ENCODE measurements at places on chromosomes 3 and 15.

DNA sequence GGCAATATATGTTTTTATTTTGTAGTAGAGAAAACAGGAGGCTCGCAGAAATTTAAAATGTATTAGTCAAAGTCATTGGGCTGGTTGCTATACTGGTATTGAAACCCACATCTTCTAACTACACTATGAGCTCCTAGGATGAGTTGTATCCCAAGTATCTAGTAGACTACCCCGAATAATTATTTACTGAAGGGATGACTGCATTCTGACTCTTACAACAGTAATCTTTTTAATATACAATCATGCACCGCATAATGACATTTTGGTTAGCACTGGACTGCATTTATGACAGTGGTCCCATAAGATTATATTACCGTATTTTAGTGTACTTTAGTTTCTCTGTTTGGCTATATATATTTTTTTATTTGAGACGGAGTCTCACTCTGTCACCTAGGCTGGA is 15.3 kb downstream of the PIGB start:
- DNase-seq, result no peak

- no peak for DNase-seq
Observed at GRCh38 chr3:137012097-137012501, 54.3 kb downstream of the IL20RB start.

DNA sequence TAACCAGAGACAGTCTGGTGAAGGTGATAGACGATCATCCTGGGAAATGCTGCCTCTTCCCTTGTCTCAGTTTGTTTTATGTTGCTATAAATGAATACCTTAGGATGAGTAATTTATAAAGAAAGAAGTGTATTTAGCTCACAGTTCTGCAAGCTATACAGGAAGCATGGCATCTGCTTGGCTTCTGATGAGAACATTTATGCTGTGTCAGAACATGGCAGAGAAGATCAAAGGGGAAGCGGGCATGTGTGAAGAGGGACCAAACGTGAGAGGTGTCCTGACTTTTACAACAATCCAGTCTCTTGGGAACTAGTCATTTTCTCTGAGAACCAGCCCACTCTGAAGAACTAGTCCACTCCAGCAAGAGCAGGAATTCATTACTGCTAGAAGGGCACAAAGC is 9.6 kb downstream of the CMC1 start:
- no peak for DNase-seq

- DNase-seq, result no peak
Observed at GRCh38 chr3:39637807-39638206, 170.3 kb downstream of the MOBP start.

GRCh38 chr3:78781351-78781750 is 986.4 kb downstream of the ROBO1 start:
- DNase-seq, result no peak

GRCh38 chr3:155281912-155282311 is 11.6 kb downstream of the STRIT1 start:
- DNase-seq, result no peak

DNA sequence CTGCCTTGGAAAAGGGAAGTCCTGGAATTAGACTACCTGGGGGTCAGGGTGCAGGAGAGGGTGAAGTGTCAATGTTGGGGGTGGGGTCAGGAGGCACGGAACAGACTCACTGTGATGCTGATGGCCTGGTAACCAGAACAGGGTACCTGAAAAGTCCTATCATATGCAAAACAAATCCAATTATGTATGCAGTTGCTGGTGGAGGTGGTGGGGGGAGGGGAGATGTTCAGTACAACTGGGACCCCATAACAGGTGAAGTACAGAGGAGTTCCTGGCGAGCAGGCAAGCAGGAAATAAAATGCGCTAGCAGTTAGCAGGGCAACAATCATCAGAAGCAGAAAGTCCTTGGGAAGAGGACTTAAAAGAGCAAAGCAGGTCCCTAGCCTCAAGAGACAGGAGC is 4.2 kb upstream of the KATNBL1 start:
- no peak for DNase-seq

DNA sequence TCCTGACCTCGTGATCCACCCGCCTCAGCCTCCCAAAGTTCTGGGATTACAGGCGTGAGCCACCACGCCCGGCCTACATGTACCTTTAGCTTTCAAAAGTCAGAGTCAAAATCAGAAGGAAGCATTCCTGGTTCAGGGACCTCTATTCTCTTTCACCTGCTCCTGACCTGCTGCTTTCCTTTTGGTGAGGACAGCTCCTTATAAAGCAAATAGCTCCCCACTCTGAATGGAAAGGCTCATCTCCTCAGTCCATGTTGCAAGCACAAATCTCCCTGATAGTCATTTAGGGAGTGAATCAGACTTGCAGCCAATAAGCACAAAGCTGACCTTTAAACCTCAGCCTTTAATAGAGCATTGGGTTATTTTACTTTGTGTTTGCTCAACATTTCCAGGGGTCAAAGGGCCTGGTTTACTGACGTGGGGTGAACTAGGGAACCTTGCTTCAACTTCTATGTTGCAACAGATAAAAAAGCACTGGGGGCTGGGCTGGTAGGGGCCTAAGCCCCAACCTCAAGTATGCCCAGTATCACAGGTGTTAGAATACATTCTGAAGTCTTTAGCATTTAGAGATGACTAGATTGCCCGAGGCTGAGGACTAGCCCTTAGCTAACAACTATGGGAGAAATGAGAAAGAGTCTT is 43.1 kb downstream of the THRB start:
- DNase-seq, result peak; percentile 76

DNA sequence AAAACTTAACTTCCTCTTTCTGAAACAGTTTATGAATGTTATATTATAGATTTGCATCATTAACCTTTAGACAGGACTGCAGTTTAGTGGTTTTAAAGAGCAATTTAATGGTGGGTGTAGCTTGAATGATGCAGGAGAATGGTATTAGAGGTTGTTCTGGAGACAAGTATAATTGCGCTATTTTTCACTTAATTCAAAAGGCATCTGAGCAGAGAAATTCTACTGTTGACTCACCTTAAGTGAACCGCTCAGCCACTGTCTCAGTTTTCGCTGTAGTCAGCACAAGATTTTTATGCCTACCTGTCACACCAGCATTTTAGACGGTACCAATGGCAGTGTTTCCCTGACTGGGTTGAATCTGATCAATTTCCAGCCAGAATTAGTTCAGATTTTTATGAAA is 348.8 kb upstream of the DCBLD2 start:
- DNase-seq, result no peak

DNA sequence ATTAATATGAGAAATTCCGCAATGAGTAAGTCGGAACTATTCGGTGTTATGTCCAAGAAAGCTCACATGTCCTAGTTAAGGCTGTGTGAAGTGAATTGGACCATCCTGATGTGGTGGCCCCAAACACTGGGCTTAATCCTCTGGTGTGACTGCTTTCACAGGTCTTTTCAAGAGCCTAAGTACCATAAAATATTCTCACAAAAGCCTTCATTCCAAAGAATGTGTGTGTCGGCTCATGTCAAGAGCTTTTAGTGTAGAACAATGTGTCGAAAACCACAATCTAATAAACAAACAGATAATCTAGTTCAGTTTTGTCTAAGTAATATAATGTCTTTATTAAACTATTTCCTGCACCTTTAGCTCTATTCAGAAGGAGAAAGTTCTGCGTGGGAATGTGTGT is 311.4 kb downstream of the LPP start:
- no peak for DNase-seq

- no peak for DNase-seq
Observed at GRCh38 chr15:57218826-57219576, 157.3 kb upstream of the CGNL1 start.

DNA sequence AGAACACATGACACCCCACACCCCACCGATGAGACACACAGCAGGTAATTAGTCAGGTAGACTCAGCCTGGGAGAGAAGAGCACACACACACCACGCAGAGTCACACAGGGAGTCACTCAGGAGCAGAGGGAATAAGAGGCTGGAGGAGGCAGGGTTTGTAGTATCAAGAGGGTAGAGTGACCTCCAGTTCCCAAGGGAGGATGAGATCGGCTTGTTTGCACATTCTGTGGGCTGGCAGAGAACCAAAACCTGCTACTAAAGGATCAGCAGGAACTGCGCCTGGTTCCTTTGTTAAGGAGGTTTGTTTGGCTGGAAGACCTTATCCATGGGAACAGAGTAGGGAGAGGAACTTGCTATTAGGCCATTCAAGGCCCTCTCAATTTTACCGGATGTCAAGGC is 281.4 kb upstream of the SLCO3A1 start:
- DNase-seq, result no peak

GRCh38 chr3:81549388-81549787 is 212.1 kb downstream of the GBE1 start:
- DNase-seq, result no peak

- peak; percentile 55 for DNase-seq
Observed at GRCh38 chr3:188283347-188283746, 129.4 kb downstream of the LPP start.

GRCh38 chr15:73621286-73621826 is 11.8 kb downstream of the NPTN start:
- DNase-seq, result no peak

GRCh38 chr15:73754461-73754860 is 1.3 kb upstream of the INSYN1 start:
- DNase-seq, result no peak

GRCh38 chr15:97350813-97351212 is 609.7 kb upstream of the ARRDC4 start:
- DNase-seq, result no peak

GRCh38 chr15:52005748-52006701 is 13.0 kb upstream of the MAPK6 start:
- DNase-seq, result no peak

GRCh38 chr3:133457025-133457424 is 57.2 kb downstream of the BFSP2 start:
- no peak for DNase-seq

DNA sequence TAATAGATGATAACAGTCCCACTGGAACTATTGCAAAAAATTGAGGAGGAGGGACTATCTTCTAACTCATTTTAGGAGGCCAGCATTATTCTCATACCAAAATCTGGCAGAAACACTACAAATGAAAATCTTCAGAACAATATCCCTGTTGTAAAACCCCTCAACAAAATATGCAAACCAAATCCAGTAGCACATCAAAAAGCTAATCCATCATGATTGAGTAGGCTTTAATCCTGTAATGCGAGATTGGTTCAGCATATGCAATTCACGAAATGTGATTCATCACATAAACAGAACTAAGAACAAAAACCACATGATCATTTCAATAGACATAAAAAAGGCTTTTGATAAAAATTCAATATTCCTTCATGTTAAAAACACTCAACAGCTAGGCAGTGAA is 23.9 kb upstream of the PLSCR2 start:
- no peak for DNase-seq

DNA sequence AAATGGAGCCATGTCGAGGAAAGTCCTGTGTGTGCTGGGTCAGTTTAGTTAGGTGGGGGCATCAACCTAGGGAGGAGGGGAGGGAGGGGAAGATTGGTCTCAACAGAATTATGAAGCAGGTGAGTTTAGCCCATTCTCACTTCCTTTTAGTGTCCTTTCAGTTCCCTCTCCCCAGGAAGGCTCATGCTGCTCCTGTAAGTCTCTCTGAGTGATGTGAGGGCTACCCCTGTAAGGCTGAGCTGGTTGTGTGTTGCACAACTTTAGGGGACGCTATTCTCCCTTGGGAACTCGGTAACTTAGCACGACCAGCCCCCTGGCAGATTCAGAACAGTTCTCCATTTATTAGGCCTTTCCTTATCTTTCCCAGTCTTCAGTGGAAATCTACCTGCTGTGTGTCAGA is 21.2 kb downstream of the IL5RA start:
- DNase-seq, result no peak
